Activated CD8-positive, alpha-beta memory T cell treated with anti-CD3 and anti-CD28 coated beads for 48 hours (primary cell): ENCODE measurements at places on chromosomes 2 and 18.

DNA sequence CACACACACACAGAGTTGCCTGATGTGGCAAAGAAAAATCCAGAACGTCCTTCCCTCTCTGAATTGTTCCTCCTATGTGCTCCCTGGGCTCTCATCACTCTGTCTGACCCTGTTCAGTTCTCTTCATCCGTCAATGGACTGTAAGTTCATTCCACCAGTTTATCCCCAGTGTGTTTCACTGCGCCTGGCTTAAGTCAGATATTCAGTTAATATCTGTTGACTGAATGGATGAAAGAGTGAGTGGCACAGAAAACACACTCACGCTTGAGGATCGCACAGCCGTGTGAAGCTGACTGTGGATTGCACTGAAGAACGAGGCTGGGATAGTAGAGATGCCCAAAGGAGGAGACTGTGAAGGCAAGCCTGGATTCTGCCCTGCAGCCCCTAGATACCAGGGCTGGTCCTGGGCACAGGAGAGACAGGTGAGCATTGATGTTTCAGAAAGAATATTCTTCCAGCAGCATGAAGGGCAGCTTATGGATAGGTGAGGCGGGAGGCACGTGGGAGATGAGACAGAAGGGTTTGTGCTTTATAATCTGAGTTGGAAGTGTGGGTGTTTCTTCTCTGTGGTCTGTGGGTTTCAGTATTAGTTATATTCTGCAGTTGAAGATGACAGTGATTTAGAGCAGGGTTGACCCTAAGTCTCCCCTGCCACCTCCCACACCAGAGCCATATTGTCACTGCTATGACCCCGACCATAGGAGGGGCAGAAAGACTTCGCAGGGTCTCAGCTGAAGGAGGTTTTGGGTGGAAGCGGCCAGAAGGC lies 129.9 kb downstream of the SOCS6 start:
- DNase-seq: no peak

DNA sequence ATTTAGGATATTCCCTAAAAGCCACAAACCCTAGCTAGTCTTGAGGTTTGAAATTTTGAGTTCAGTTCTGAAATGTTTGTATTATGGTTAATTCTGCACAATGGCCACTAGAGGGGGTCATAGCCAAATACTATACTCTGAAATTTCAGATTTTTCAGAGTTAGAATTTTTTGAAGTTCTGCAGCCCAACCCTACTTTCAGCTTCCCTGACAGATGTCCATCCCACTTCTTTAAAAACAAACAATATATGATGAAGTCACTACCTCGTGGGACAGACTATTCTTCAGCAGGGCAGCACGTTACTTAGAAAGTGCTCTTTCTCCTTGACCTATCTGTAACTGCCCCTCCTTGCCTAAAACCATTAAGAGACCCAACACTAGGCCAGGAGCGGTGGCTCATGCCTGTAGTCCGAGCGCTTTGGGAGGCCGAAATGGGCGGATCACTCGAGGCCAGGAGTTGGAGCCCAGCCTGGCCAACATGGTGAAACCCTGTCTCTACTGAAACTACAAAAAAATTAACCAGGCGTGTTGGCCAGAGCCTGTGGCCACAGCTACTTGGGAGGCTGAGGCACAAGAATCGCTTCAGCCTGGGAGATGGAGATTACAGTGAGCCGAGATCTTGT lies 48.2 kb upstream of the PAPOLG start:
- DNase-seq: no peak

DNA sequence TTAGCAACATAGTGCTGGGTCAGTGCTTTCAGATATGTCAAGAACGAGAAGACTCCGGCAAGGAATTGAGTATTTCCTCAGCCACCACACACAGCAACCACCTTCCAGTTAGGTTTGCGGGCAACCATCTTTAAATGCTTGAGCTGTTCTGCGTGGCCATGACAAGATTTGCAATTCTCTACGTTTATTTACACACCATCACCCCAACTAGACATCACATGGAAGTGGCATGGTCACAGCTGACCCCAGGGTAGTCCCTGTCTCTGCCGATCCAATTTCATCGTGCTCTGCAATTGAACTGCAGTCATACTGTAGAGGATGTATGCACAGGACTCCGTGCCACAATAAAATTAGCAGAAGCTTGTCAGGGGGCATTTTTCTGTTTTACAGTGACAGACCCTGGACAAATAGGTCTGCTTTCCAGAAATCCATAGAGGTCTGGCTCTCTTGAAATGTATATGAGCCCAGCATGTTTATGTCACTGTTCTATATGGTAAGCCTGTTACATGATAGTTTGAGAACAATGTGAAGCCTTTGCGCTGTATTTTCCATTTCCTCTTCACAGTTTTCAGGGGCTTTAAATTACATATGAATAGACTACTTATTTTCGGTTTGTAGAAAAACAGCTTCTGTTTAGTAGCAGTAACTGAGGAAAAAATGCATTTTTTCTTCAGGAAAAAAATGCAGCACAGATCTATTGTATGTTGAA lies 605.2 kb downstream of the NR4A2 start:
- DNase-seq: no peak

DNA sequence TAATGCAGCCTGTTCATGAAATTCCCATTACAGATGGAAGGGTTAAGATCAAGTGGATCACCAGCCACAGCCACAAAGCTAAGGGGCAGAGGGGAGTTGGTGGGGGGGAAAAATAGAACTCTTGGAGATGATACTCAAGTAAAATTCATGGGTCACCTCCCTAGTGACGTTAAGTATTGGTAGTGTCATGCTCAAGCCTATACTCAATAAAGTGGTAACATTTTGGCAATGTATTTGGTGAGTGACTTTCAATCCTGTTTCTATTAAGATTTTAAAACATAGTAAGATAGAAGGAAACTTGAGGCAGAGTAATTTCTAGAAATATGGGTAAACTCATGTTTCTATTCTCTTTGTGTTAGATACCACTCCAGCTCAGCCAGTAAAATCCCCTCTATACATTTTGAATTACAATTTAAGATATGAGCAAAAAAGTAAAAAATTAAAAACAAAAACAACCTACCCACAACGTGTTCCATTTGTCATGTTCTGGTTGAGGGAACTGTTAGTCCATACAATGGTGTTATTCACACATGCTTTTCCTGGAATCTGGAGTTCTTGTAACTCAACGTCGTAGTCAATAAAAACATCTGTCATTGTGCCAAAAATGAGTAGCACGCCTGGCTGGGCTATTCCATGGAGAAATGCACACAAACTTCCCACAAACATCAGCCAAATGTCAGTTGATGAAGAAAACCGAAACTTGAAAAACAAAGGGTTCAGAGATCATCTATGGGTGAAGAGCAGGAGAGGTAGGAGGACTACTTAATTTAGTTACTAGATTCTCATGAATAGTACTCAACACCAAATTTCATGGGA lies 18.1 kb downstream of the ABCB11 start:
- DNase-seq: no peak

- DNase-seq: no peak
These were observed 7.1 kb downstream of the DSG1 start for GRCh38 chr18:31325051-31325450.

GRCh38 chr2:185978634-185979407 lies 240.2 kb downstream of the FSIP2 start:
- DNase-seq: no peak

- no peak for DNase-seq
These were observed 17.4 kb downstream of the ASPRV1 start for GRCh38 chr2:69943843-69944525.

GRCh38 chr2:4962419-4962818 lies 729.8 kb upstream of the SOX11 start:
- DNase-seq: no peak

DNA sequence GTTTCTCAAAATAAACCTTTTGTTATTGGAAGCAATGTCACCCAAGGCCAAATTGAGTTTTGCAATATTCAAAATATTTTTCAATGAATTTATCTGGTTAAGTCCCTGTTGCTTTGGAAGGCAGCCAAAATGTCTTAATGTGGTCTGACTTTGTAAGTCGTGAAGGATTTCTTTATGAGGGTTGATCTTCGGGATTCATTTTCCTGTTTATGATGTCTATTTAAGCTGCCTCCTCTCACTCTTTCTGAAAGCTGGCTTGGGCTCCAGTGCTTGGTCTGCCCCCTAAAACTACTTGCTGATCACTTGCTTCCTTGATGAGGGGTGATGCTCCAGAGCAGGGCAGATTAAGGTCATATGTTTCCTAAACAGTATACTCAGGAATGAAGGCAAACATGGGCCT lies 141.1 kb downstream of the ANTXR1 start:
- no peak for DNase-seq

- DNase-seq: no peak
These were observed 186.1 kb upstream of the RBMS1 start for GRCh38 chr2:160679686-160680085.

- no peak for DNase-seq
These were observed 8.6 kb upstream of the RNF152 start for GRCh38 chr18:61901323-61901986.

GRCh38 chr18:12408247-12408869 lies 629 bp downstream of the PRELID3A start:
- DNase-seq: no peak

- no peak for DNase-seq
These were observed 308.8 kb upstream of the FAM98A start for GRCh38 chr2:33907866-33908265.
